Inflammatory macrophage (primary cell): ENCODE measurements at places on chromosomes 7 and 10.
A peak's percentile ranks its signal among the peaks of the same experiment; 100 is the strongest.

GRCh38 chr10:56782503-56782902 is 421.4 kb upstream of the ZWINT start:
- no peak for DNase-seq

DNA sequence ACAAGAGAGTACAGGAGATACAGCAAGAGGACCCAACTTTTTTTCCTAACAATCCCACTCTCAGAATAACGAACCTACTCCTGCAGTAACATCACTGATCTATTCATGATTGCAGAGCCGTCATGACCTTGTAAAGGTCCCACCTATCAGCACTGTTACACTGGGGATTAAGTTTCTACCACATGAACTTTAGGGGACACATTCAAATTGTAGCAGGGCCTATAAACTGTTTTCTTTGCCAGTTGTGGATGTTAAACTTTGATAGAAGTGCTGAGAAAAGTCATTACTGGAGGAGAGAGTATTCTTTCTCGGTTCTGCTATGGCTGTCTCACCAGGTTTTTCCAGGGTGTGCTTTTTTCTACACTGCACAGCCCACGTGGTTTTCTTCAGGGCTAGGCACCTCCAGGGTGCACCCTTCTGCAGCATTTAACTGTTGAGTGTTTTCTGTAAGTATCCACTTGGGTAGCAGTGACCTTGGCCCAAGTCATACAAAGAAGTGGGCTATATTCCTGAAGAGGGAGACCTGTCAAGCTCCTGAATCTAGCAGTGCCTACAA is 131.6 kb upstream of the AHR start:
- no peak for DNase-seq

- DNase-seq, result no peak
Measured at GRCh38 chr10:297567-297966, 162.3 kb downstream of the ZMYND11 start.

- DNase-seq, result no peak
Measured at GRCh38 chr7:134740376-134740775, 39.1 kb upstream of the CALD1 start.

GRCh38 chr10:110446954-110447608 is 50.6 kb upstream of the DUSP5 start:
- peak; percentile 36 for DNase-seq

GRCh38 chr7:36794689-36795088 is 70.4 kb upstream of the AOAH start:
- DNase-seq, result no peak

DNA sequence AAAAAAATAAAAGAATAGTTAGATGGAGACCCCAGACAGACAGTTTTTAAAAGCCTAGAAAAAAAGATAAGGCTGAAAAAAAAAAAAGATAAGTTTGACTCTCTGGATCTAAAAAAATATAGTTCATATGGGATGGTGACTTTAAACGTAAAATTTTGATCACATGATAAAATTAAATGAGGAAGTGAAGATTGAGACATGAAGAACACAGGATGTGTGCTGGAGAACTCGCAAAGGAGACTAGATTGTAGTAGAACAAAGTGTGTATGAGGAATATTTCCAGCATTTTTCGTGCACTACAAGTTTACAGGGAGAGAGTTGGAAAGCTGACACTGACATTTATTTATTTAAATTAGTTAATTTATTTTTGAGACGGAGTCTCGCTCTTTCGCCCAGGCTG is 286.4 kb downstream of the PRPF18 start:
- peak; percentile 41 for DNase-seq

GRCh38 chr10:79258894-79259293 is 88.4 kb upstream of the PPIF start:
- no peak for DNase-seq

GRCh38 chr7:99270702-99271101 is 1.9 kb upstream of the MYH16 start:
- DNase-seq, result no peak

GRCh38 chr7:87476179-87476557 is 688 bp upstream of the ABCB4 start:
- no peak for DNase-seq

DNA sequence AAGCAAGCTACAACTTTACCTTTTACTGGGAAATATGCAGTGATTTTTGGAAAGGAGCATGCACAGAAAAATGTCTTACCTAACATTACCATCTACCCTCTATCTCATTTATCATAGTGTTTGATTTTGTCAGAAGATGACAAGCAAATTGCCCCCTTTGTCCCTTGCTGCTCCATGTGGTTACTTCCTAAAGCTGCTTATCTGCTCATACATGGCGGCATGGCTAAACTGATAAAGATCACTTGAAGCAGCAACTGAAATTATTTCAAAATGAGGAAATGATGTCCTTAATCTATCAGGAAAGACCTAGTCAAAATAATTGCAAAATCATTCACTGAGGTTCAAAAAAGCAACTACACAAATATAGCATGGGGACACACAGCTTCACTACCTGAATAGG is 1198.5 kb upstream of the SORCS1 start:
- DNase-seq, result no peak

GRCh38 chr10:43971981-43972380 is 323.3 kb upstream of the ZNF32 start:
- DNase-seq, result no peak

- no peak for DNase-seq
Measured at GRCh38 chr10:53983431-53983830, 817.6 kb downstream of the PCDH15 start.

- peak; percentile 35 for DNase-seq
Measured at GRCh38 chr7:45917658-45918057, 3.4 kb downstream of the IGFBP3 start.

DNA sequence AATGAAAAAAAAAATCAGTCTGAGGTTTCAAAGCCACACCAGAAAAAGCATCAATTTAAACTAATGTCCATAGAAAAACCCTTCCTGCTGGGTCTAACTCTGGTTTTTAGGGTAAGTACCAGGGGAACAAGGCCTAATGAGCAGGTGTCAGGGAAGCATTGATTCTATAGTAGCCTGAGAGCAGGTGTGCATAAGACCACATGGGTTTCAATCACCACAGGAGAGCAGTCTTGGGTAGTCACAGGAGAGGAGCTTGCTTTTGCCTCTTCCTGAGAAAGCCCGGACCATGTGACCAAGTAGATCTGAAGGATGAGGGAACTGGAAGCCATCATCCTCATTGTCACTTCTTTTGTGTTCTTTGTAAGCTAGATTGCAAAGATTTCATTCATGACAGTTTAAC is 66.3 kb upstream of the AGK start:
- DNase-seq, result no peak

DNA sequence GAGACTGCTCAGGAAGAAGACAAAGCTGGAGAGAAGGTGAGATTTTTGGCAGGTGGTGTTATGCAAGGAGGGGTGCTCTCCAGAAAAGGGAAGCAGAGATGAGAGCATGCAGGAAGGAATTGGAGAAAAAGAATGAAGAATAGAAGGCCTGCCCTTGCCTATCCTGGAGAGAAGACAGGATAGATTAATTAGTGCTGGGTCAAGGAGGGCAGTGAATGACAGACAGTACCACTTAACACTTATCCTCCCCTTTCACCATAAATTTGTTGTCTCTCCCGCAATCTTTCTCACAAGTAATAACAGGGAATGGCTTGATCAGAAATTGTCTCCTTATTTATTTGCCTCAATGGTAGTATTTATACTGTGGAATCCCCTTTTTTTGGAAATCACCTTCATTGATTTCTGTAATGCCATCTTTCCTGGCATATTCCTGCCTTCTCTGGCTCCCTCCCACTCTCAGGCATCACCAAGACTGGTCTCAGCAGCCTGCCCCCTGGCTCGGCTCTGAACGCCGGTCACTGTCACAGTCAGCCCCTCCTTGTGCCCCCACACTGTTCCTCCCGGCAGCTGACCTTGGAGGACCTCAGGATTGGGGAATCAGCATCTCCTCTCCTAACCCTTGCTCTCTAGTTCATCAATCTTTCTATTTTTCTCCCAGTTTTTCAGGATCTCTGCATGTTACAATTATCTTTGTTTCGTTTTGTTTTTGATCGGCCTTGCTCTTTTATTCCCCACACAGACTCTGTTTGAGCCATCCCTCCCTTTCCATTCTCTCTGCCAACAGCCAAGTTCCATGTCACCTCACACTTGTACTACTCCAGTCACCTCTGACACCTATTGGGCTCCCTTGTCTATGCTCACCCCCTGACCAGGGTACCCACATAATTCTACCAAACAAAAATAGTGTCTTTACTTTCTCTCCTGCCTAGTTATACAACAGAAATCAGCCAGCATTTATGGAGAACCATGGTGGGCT is 294.2 kb downstream of the PLXDC2 start:
- DNase-seq, result no peak

DNA sequence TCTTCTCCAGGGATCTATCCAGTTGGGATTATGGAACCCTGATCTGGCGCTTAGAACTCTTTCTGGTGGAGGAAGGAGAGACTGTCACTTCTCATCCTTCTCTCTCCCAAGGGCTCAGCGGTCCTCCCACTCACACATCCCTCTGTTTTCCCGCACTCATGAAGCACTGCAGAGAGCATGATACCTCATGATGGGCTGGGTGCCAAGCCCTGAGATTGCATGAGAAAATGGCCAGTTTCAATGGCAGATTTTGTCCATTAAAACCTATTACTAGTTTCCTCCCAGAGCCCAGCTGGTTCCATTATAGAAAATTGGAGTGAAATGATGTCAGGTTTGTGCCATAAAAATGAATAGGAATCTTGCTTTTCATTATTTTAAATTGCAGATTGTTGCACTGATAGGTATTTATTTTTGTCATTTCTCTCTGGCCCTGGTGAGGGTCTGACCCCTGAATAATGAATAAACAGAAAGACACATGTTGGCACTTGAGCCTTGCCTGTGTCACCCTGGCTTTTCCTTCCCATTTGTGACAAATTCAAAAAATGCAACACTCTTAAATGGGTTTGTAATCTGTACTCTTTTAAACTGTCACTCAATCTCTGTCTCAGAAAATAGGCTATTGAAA is 1151.1 kb downstream of the TYW1 start:
- DNase-seq, result no peak

DNA sequence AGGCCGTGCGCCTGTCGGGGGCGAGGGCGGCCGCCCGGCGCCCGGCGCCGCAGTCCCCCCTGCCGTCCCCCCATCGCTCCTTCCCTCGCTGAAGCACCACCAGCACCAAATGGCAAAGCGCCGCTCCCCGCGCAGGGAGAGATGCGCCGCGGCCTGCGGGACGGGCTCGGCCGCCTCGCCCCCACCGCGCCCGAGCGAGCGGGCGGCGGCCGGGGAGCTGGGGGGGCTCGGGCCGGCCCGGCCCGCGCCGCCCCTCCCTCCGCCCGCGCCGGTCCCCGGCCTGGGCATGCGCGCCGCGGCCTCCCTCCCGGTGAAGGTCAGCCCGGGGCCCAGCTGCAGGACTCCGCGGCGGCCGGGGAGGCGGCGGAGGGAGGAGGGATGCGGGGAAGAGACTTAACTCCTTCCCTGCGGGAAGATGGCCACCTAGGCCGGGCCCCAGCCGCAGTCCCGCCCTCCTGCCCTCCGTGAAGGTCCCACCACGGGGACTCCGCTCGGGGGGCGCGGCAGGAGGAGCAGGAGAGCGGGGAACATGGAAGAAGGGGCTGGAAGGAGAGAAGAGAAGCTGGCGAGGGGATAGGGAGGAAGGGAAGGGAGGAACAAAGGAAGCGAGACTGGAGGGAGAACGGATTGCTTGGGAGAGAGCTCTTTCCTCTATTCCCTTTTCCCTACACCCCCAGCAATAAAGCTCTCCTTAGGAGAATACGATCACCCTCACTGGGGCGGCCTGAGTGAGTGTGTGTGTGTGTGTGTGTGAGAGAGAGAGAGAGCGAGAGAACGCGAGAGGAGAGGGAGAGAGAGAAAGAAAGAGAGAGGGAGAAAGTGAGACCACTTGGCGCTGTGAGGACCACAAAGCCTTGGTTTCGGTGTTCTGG is 3.4 kb upstream of the SMARCD3 start:
- DNase-seq, result no peak

- no peak for DNase-seq
Measured at GRCh38 chr10:110845756-110846620, 25.7 kb upstream of the PDCD4 start.
